ENCODE measurements at places on chromosomes 7 and 10.

GRCh38 chr7:151225948-151226510 lies 976 bp downstream of the ABCF2 start:
- DNase-seq = no peak

- no peak for DNase-seq
Measured at GRCh38 chr10:91616137-91616536, 16.7 kb downstream of the PPP1R3C start.

- DNase-seq = no peak
Measured at GRCh38 chr10:130140425-130140824, 4.2 kb downstream of the GLRX3 start.

DNA sequence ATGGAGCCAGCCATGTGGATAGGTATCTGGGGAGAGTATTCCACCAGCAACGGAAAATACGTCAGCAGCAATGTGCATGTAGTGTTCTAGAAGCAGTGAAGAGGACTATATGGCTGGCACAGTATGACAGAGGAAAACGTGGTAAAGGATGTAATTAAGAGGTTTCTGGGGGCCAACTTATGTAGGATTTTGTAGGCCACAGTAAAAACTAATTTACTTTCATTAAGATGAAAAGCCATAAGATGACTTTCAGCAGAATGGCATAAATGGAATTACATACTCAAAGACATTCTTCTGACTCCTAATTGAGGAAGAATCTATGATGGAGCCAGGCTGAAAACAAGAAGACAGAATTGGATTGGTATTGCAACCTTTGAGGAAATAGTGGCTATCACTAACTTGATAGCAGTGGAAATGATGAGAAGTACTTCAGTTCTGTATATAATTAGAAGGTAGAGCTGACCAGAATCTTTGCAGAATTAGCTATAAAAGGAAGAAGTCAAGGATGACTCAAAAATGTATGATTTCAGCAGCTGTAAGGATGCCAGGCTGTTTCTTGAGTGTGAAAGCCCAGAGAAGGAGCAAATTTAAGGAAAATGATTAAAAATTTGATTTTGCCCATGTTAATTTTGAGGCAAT lies 156.7 kb downstream of the MBL2 start:
- no peak for DNase-seq

- DNase-seq = no peak
Measured at GRCh38 chr7:151376218-151376902, 33.5 kb downstream of the WDR86 start.

Data from KBM-7 (cell line).